A549 treated with RU486 at 1 μM for 4 hours (cell line): ENCODE measurements at places on chromosomes 2 and 18. TPM values are rescaled to one million over a fixed set of nuclear protein-coding genes. Genes with fewer than 3 reads are reported as not detected.

The AFG3L2 gene
- 37.8 to 54.2 TPM (median 38.1 TPM) in 5 replicates for total RNA-seq

The CYTIP gene
- total RNA-seq, result not detected in 5 replicates

The RAB17 gene
- 0.15 to 1.1 TPM (median 0.34 TPM) in 5 replicates for total RNA-seq

The MC2R gene
- not detected in 5 replicates for total RNA-seq

The CCDC141 gene
- not detected in 5 replicates for total RNA-seq

The GPR17 gene
- 0.10 TPM in 1 of 5 replicates, not detected in the others for total RNA-seq

The GNLY gene
- total RNA-seq, result not detected in 5 replicates

The IL36A gene
- not detected in 5 replicates for total RNA-seq
